ENCODE measurements at places on chromosomes 7 and 10. TPM values are rescaled to one million over a fixed set of nuclear protein-coding genes. Genes with fewer than 3 reads are reported as not detected.

MYOZ1 gene
- total RNA-seq = 0.17 TPM

DNA sequence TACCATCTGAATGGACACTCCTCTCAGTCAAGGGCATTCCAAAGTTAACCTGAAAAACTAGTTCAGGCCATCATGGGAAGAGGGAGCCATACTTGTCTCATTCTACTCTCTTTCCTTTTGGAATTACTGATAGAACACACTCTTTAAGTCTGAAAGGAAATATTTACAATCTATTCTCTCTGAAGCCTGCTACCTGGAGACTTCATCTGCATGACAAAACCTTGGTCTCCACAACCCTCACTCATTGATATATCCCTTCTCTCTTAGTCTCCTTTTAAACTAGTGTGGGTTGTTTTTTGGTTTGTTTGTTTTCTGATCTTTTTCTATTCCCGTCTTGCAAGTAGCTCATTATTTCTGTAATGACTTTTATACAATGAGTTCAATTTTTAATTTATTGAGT, 169.5 kb downstream of the C1GALT1 start:
- no peak overlapping the region for H3K27ac ChIP-seq
- no peak for DNase-seq
- H3K36me3 ChIP-seq = no peaks in the 10 kb centered on the region

- no peak overlapping the region for H3K27ac ChIP-seq
- H3K4me1 ChIP-seq = no peaks in the 10 kb centered on the region
These were observed 113.0 kb downstream of the SEC23IP start for GRCh38 chr10:120005207-120006201.

DNA sequence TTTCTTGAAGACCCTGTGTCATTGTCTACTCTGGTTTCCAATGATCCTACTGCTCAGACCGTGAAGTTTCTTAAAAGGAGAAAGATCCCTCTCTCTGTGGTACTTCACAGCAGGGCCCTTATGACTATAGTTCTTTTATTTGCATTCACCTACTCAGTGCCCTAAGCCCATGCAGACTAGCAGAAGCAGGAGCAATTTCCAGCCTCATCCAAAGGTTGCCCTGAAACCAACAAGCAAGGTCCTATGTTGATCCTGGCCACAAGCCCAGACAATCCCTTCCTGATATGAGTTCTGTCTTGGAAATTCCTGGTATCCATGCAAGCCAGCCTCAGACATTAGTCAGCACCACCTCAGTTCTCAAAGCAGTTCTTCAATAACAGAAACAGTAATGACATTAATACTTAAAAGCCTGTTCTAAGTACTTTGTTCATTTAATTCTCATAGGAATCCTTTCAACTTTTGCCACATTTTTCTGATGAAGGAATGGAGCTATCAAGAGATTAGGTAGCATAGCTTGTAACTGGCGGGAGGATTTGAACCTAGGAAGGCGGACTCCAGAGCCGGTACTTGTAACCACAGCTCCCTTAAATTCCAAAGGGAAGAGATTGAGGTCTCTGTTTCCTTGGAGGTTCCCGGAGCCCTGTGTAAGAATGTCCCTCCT, 58.1 kb upstream of the ST8SIA6 start:
- H3K36me3 ChIP-seq = no peaks in the 10 kb centered on the region
- no peak overlapping the region for H3K27ac ChIP-seq
- H3K4me1 ChIP-seq = peaks cover 5% of the 10 kb centered on the region

- no peak overlapping the region for H3K4me3 ChIP-seq
- no peaks in the 10 kb centered on the region for H3K4me1 ChIP-seq
- H3K27ac ChIP-seq = no peak overlapping the region
- DNase-seq = no peak
- H3K36me3 ChIP-seq = no peaks in the 10 kb centered on the region
These were observed 37.4 kb upstream of the PDGFA start for GRCh38 chr7:556837-557557.

RSPH10B gene
- not detected for total RNA-seq
